ENCODE measurements at places on chromosomes 6 and 20.
A peak's percentile ranks its signal among the peaks of the same experiment; 100 is the strongest.

DNA sequence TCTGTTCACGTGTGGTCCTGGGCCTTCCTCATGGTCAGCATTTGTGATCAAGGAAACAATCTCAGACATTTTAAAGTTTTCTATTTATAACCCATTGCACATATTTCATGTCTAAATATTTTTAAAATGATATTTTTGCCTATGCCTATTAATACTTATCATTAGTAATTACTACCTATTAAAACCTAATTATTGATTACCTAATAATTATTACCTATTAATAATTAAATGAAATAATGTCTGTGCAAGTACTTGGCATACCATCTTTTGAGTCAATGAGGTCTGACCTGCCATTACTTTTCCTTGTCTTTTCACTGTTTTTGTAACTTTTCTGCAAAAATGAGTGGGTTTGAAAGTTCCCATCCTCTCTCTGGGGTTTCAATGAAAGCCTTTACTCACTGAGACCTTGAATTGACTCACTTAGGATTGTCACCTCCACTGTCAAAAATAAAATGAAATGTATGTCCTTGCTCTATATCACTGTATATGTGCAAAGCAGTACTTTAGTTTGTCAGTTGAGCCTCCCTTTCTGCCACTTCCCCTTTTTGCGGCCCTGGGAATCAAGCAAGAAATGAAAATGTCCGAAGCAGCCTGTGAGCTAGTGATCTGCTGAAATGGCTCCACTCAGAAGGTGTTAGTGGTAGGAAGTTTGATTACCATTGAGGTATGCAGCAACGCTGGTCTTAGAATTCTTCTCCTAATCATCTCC is 87.8 kb downstream of the L3MBTL3 start:
- no peaks in the 10 kb centered on the region for H3K27me3 ChIP-seq
- DNase-seq: no peak
- no peaks in the 10 kb centered on the region for H3K36me3 ChIP-seq
- no peaks in the 10 kb centered on the region for H3K4me1 ChIP-seq

- H3K27ac ChIP-seq: no peak overlapping the region
- no peaks in the 10 kb centered on the region for H3K4me1 ChIP-seq
- no peaks in the 10 kb centered on the region for H3K36me3 ChIP-seq
- no peaks in the 10 kb centered on the region for H3K27me3 ChIP-seq
- H3K4me3 ChIP-seq: no peak overlapping the region
- peak; percentile 76 for DNase-seq
Observed at GRCh38 chr6:57423468-57423867, 106.0 kb downstream of the PRIM2 start.

DNA sequence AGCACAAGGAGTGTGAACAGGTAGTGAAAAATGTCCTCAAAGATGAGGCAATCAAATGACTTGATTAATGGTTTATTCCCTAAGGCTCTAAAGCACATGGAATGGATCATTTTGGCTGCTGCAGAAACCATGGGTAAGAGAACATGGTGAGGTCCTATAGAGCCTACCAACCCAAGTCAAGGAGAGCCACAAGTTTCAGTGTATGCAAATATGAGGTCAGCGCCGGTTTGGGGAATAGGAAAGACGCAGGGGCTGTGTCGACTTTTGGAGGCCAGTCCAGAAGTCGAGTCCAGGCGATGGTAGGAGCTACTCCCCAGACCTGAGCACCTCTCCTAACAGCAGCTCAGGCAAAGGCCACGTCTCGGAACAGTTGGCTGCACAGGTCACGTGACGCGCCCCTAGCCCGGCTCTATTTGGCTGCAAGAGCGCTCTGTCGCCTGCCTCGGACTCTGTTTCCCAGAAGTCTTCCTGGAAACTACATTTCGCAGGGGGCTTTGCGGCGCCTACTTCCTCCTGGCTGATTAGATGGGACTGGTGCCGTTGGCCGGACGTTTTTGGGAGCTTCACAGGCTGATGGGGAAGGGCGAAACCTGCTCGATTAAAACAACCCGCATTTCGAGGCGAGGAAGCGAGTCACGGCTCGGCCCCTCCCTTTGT is 74.4 kb upstream of the CHD6 start:
- H3K27ac ChIP-seq: no peak overlapping the region
- peaks cover 3% of the 10 kb centered on the region for H3K4me1 ChIP-seq
- peak overlapping the region; percentile 45 for H3K4me3 ChIP-seq
- no peaks in the 10 kb centered on the region for H3K36me3 ChIP-seq
- no peaks in the 10 kb centered on the region for H3K27me3 ChIP-seq
- DNase-seq: peak; percentile 93

- DNase-seq: no peak
- H3K36me3 ChIP-seq: no peaks in the 10 kb centered on the region
- peaks cover 2% of the 10 kb centered on the region for H3K27me3 ChIP-seq
- H3K4me1 ChIP-seq: no peaks in the 10 kb centered on the region
- H3K27ac ChIP-seq: no peak overlapping the region
Observed at GRCh38 chr6:17389274-17389847, 4.0 kb upstream of the CAP2 start.

- H3K4me3 ChIP-seq: no peak overlapping the region
- H3K27me3 ChIP-seq: no peaks in the 10 kb centered on the region
- no peak overlapping the region for H3K27ac ChIP-seq
- no peaks in the 10 kb centered on the region for H3K36me3 ChIP-seq
Observed at GRCh38 chr6:52016915-52017748, 70.3 kb downstream of the PKHD1 start.
